ENCODE measurements at places on chromosomes 5 and 9.

DNA sequence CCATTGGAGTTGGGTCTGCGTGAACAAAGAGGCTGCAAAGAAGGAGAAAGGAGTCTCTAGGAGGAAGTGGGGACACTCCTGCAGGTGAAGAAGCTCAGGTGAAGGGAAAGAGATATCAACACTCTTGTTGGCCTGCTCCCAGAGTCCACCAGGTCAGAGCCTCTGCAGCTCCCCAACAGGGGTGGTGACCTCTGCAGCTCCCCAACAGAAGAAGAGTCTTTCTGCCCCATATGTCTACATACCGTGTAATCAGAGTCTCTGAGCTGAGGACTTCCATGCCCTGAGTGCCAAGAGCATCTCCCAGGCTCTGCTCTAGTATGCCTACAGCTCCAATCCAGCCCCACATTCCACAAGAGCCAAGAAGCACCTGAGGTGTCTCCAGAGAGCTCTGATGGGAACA, 67.4 kb upstream of the TRPC7 start:
- no peak for DNase-seq

- DNase-seq: peak; percentile 84
These were observed 4.1 kb upstream of the AMBP start for GRCh38 chr9:114082017-114082762.

- peak; percentile 15 for DNase-seq
These were observed 163.6 kb upstream of the SEMA6A start for GRCh38 chr5:116738239-116738614.

DNA sequence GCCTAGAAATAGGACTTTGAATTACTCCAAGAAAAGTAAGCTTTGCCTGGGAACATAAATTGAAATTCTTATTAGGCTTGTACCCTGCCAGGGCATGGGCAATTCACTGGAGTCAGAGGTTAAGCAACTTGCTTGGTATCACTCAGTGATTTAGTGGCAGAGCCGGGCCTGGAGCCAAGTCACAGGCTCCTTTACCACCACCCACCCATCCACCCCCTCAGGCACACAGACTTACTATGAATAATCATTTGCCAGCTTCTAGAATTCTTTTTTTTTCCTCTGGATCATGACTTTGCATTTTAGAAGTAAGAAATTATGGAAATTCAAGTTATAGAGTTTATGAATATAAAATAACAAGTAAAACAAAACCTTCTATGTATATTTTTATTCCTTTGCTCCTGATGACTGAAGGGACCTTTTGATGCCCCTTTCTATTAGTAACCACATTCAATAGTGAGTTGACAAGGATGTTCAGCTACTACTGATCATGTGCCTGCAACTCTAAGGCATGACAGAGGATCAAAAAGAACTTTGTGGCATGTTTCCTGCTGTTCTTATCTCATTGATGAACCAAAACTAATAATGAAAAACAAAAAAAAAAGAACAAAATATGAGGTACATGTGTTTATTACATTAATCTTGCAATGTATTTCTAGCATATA, 614.7 kb downstream of the TLR4 start:
- DNase-seq: no peak

DNA sequence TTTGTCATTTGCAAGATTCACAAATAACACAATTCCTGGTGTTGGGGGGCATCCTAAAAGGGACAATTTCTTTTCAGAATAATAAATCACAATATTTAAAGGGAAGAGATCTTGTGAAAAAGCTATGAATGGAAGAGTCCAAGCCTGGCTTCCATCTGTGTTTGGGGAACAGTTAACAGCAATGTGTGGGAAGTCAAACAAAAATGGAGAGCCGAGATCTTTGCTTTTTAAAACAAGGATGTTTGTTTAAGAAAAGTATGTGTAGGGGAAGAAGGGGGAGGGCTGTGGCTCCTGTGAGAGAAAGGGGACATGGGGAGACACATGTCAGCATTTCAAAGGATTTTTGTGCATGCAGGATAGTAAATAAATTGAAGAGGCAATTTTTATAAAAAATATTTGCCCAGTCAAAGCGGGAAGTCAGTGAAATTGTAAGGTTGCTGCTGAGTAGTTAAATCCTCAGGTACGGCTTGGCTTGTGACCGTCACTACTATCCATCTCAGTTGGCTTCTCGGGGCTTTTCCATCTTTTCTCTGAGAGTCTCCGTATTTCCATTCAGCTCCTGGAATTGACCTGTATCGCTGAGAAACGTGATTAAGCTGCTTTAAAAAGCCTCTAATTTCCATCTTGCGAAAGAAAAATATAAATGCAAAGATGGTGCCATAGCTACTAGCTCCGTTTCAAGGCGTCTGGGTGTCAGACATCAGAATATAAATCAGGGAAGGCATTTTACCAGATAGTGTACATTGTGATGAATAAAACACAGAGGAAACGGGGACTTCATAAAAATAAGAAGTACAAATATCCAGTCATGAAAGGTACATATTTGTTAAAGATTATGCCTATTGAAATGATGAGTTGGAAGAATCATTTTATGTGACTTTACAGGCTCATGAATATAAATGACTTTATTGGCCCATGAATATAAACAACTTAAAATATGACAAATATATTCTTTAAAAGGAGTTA, 52.9 kb upstream of the VCAN start:
- DNase-seq: no peak

DNA sequence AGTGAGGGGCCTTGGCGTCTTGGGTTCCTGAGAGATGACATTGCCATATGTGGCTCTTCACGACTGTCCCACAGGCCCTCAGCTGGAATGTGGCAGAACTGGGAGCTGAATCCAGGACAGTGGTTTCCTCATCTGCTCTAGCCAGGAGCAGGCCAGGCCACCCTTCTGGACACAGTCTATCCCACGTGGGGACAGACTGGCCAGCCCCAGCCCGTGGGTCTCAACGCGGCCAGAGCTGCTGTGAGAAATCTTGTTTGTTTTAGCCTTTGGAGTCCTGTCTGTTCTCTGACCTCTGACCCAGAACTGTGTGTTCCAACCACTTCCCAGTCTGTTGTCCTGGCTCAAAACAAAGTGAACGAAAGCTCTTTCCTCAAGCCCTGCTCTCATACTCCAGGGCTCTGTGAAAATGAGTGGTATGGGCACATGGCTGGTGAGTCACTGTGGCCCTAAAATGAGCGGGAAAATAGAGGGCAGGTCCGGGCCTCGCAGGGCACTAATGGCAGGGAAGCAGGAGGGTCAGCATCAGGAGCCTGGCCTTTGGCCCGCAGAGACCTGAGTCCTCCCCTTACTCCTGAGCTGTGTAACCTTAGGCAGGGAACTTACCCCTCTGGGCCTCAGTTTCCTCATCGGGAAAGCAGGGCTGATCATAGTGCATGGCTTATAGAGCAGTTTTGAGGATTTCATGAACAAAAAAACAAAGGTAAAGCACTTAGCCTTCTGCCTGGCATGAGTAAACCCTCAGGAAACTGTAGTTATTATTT, 34.8 kb upstream of the GLRX start:
- DNase-seq: no peak

- no peak for DNase-seq
These were observed 12.1 kb upstream of the RNF183 start for GRCh38 chr9:113315231-113315630.

GRCh38 chr9:69223605-69224004, 49.5 kb downstream of the TJP2 start:
- no peak for DNase-seq

- DNase-seq: no peak
These were observed 557.3 kb downstream of the RAB3C start for GRCh38 chr5:59140133-59140532.

DNA sequence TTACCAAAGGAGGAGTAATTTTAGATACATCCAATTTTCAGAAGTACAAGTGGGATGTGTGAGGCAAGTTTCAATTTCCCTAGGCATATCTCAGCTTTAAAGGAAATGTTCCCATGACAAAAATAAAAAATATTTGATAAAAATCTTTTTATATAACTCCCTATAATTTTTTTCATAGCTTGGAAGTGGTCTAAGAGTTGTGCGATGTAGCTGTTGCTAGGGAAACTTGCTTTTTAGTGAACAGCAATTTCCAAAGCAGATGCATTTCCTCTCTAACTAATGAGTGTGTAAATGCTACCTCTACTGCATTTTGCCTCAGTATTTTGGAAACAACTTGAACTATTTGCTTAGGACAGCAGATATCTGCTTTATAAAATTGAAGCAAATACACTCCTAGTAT, 39.6 kb downstream of the MACIR start:
- DNase-seq: no peak
